ENCODE measurements at places on chromosomes 16 and 17.

GRCh38 chr17:12857592-12857991 is 68.3 kb downstream of the ARHGAP44 start:
- no peak for DNase-seq

DNA sequence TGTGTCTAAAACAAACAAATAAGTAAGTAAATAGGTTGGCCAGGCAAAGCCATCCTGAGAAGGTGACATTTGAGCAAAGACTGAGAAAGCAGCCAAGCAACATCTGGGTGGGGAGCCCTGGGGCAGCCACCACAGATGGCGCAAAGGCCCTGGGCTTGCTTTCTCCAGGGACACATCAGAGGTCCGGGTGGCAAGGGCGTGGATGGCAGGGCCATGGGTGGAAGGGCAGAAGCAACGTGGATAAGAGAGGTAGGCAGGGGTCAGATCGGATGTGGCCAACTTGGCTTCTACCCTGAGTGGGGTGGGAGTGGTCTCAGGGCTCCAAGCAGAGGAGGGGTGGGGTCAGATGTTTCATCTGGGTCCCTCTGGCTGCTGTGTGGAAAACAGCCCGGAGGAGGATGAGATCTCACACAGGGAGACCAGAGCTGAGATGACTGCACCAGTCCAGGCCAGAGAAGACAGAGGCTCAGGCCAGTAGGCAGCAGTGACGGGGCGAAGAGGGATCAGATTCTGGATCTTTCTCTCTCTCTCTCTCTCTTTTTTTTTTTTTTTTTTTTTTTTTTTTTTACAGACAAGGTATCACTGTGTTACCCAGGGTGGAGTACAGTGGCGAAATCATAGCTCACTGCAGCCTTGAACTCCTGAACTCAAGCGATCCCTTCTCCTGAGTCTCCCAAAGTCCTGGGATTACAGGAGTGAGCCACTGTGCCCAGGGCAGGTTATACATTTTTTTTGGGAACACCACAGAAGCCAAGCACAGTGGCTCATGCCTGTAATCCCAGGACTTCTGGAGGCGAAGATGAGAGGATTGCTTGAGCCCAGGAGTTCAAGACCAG is 6.1 kb upstream of the SPN start:
- no peak for DNase-seq

GRCh38 chr17:30226878-30227277 is 8.6 kb downstream of the SLC6A4 start:
- no peak for DNase-seq

GRCh38 chr17:83161298-83162034 is 82.1 kb downstream of the METRNL start:
- DNase-seq = no peak

GRCh38 chr17:63760771-63761539 is 12.4 kb downstream of the CCDC47 start:
- DNase-seq = no peak

GRCh38 chr16:82464187-82464586 is 162.6 kb upstream of the CDH13 start:
- DNase-seq = no peak

- no peak for DNase-seq
Measured at GRCh38 chr16:56909527-56909979, 22.4 kb upstream of the HERPUD1 start.

GRCh38 chr17:21132428-21132827 is 5.7 kb downstream of the DHRS7B start:
- DNase-seq = no peak

DNA sequence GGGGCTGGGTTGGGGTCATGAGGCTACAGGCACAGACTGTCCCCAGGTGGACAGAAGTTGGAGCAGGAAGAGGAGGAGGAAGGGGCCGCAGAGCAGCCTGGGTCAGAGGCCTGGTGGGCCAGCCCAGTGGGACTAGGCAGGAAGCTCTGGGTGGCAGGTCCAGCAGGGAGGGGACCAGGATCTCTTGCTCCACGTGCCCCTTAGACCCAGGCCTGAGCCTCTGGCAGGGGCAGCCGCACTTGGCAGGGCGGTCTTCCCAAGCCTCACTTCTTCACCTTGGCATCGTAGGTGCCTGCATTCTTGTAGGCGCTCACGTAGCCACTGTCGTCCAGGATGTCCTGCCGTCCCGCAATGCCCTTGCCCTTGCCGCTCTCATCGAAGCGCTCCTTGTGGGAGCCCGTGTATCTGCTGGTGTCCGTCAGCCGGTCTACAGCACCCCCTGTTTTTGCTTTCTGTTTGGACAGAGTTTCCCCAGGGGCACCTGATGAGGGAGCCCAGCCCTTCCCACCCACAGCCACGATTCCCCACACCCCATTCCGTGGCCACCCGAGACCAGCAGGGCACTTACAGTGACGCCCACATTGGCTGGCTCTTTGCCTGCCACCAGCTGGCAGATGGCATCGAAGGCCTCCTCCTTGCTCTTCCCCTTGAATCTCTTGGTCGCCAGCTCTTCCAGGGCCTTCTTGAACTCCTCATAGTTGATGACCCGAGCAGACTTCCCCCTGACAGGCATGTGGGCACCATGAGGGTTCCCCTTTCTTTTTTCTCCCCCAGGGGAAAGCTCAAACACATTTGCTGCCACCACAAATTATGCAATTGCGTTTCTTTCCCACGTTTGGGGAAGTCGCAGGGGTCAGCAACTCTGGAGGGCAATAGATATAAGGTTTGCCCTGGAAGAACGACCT is 3.1 kb downstream of the TPPP3 start:
- DNase-seq = peak; percentile 5

- no peak for DNase-seq
Measured at GRCh38 chr16:3656491-3657468, 2.3 kb downstream of the DNASE1 start.

DNA sequence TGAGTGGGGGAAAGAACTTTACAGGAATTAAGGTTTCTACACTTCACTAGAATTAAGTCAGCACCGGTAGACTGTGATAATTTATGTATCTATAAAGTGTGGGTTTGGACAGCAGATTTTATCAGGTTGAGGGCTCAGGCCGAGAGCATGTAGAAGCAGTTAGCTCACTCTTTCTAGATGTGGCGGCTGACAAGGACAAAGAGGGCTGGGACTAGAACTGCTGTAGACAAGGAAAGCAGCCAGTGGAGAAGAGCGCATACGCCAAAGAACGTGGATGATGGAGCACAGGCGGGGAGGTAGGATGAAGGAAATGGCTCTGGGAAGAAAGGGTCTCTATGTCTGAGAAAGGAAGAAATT is 504 bp upstream of the GOSR1 start:
- no peak for DNase-seq

GRCh38 chr16:86846136-86846535 is 267.8 kb downstream of the FOXL1 start:
- DNase-seq = no peak

DNA sequence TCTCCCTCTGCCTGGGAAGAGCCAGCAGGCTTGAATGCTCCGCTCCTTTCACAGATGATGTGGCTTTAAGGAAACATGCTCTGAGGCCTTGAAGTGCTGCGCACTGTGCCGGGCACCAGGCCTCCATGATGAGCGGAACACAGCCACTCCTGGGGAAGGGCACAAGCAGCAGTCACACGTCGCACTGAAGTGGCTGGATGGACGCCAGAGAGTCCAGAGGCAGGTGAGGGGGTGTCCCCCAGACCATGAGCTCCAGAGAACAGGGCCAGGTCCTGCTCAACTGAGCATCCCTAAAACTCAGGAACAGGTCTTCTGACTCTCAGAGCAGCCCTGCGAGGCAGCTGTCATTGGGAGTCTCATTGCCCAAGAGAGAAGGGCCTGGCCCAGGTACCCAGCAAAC is 35.6 kb downstream of the PEMT start:
- no peak for DNase-seq

GRCh38 chr16:49590166-49590871 is 216.7 kb downstream of the C16orf78 start:
- no peak for DNase-seq

DNA sequence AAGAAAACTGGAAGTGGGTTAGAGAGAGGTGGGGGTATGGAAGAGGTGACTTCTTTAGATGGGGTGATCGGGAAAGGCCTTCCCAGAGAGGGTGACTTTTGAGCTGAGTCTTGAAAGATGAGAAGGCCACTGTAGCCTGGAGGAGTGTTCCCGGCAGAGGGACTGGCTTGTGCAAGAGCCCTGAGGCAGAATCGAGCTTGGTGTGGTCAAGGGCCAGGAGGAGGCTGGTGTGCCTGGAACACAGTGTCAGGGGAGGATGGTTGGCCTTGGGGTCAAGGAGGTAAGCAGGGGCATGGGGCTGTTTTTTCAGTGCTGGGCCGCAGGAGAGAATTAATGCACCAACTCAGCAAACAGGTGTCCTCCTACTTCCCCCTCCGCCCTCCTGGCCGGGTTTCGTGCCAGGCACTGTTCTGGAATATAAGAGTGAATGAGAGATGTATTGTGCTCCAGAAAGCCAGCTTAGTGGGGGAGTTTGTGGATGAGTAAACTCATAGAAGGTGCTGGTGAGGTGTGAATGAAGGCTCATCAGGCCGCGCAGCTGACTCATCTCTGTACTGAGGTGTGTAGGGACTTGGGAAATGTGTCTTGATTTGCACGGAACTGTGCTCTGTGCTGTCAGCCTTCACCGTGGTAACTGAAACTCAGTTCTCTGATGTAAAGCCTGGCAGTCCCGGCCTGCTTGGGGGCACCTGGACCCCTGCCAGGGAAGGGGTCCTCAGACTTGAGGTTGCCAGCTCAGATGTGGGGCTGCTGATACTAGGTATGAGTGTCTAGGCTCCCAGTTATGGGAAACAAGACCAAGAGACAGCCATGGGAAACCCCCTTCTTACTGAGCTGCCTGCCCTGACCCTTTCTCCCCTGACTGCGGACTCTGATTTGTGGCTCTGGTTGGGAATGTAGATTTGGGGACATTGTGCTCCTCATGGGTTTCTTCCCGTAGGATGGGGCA is 15.3 kb downstream of the KSR1 start:
- no peak for DNase-seq

DNA sequence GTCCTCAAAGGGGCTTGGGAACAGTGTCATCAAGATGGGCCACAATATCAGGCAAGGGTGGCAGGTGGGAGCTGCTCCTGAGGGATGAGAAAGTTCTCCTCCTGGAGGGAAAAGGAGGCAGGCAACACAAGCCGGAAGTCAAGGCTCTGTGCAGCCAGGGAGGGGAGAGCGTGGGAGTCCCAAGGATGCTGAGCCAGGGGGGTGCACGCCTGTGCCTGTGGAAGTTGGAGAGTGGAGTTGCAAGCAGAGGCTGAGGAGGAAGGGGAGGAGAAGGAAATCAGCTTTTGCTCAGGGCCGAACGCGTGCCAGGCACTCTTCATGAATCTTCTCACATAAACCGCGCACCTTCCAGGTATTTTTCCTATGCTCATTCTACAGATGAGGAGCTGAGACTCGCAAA is 7.4 kb upstream of the SLC13A2 start:
- no peak for DNase-seq

GRCh38 chr16:57741660-57742191 is 6.2 kb downstream of the KATNB1 start:
- no peak for DNase-seq

DNA sequence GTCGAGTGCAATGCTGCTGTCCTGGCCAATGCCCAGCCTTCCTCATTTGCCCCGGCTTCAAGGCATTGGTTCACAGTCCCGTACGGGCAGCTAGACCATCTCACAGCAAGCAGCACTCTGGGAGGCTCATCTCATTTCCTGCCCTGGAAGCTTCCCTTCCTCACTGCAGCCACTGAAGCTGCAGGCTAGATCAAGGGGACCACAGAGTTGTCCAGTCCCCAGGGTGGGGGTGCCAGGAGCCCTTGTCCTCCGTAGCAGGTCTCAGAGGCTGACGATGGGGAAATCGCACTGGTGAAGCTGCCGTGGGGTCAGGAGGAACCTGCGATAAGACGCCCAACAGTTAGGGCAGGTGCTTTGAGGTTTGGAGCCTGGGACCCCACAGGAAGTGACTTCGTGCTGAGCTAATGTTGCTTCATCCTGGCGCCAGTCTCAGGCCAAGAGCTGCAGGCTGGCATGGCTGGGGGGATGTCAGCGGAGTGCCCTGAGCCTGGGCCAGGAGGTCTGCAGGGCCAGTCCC is at the start of gene SPNS3:
SPNS3 (plus strand) TSS at position 426 of the 517 bp plus-strand sequence; CDS start at position 454, 28 bp downstream.
- DNase-seq = peak; percentile 85
